ENCODE measurements at places on chromosomes 4 and X.

GRCh38 chr4:15648600-15648999, 6.6 kb downstream of the FBXL5 start:
- DNase-seq, result no peak

GRCh38 chr4:18957716-18958115, 936.2 kb upstream of the LCORL start:
- DNase-seq, result no peak

- peak; percentile 48 for DNase-seq
Observed at GRCh38 chrX:69158166-69158980, 6.9 kb downstream of the PJA1 start.

DNA sequence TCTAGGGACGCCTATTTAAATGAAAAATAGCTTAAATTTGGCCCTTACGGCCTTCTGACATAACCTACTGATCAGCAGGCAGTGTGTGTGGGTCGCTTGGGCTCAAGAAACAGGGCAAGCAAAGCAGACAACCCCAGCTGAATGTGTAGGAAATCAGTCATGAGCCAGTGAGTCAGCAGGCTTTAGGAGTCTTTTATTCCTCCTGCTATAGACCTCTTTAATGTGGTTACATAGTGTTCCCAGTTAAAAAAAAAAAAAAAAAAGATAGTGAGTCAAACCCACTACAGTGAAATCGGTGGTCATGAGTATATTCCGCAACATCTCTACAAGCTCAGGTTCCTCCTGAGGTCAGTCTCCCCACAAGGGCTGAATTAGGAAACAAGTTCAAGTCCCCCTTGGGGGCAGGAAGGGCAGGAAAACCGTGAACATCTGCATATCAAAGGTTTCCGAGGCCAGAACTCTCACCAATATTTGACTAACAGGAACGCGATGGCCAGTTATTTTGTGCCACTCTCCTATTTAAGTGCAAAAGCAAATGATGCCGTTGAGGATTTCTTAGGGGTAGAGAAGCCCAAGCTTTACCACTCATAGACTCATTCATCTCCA, 32.7 kb downstream of the ACSL1 start:
- peak; percentile 84 for DNase-seq

DNA sequence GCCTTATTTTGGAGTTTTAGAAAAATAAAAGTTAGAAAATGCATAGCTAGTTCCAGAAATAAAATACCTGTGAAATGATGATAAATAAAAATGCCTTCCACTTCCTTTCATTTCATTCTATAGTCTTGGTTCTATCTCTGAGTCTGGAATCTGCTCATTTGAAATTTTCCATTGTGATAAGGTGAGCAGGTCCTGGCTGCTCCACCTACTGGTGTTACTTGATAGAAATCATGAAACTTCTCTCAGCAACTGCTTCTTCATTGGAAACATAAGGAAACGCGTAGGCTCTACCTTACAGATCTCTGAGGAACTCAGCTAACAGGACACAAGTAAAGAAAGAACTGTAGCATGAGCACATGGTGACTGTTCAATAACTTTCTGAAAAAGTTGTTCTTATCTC, 141.8 kb downstream of the DCHS2 start:
- no peak for DNase-seq

DNA sequence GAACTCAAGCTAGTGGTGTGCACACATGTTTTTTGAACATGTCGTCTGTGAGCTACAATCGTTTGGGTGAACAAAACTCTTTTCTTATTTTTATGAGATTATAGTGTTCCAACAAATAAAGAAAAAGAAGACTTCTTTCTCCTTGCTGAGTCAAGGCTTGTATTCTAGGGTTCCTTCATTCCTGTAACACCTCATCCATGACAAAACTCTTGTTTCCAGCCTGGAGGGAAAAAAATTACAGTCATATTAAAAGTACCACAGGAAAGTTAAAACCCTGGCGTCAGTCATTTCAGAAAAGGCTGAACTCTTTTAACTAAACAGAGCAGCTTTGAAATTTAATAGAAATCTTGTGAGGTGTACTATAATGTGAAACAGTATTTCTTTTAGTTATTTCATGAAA, 79.2 kb upstream of the BOD1L1 start:
- DNase-seq, result no peak

DNA sequence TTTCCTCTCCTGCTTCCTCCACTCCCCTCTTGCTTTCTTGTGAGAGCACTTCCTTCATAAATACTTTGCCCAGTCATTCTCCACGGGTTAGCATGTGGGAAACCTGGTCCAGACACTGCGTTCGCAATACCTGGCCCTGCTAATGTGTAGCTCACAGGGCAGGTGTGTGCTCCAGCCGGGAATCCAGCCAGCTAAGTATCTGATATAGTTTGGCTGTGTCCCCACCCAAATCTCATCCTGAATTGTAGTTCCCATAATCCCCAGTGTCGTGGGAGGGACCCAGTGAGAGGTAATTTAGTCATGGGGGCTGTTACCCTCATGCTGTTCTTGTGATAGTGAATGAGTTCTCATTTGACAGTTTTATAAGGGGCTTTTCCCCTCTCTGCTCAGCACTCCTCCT, 32.2 kb upstream of the STX18 start:
- no peak for DNase-seq

DNA sequence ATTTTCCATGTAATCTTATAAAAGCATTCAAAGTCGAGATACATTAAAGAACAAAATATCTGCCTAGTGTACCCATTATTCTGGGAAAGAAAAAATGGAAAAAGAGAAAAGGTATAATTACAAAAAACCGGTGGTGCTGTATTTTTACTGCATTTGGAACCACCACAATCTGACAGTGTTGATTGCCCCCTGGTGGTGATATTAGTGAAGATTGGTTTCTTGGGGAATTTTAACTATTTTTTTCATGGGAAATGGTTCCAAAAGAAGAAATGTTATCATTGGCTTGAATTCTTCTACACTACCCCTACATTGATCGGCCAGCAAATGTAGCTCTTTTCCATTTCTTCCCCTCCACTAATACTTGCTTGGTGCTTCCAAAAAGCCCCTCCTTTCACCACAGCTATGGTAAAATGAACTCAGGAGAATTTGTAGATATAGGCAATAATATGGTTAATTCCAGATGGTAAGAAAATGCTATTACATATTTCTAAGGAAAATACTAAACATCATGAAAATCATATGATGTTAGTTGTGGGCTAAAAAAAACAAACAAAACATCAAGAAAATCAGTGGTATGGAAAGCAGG, 50.0 kb downstream of the COX18 start:
- DNase-seq, result peak; percentile 7

GRCh38 chr4:2168469-2169319, 73.2 kb downstream of the HAUS3 start:
- no peak for DNase-seq

- DNase-seq, result no peak
Observed at GRCh38 chr4:123356921-123357320, 39.7 kb upstream of the SPRY1 start.

DNA sequence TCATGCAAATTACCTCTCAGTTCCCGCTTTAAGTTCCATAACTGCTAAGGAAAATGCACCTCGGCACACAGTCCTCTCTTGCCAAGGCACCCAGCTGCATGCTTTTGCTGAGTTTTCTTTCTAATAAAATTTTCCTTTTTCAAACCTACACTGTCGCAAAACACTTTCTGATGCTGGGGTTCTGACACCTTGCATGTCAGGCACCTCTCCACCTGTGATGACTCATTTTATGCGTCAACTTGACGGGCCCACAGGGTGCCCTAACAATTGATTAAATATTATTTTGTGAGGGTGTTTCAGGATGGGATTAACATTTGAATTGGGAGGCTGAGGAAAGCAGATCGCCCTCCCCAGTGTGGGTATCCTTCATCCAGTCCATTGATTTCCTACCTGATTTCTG, 291.0 kb upstream of the STS start:
- no peak for DNase-seq

GRCh38 chrX:129783291-129783713, 3.6 kb downstream of the SASH3 start:
- no peak for DNase-seq

- no peak for DNase-seq
Observed at GRCh38 chr4:10134141-10134540, 17.5 kb upstream of the WDR1 start.

DNA sequence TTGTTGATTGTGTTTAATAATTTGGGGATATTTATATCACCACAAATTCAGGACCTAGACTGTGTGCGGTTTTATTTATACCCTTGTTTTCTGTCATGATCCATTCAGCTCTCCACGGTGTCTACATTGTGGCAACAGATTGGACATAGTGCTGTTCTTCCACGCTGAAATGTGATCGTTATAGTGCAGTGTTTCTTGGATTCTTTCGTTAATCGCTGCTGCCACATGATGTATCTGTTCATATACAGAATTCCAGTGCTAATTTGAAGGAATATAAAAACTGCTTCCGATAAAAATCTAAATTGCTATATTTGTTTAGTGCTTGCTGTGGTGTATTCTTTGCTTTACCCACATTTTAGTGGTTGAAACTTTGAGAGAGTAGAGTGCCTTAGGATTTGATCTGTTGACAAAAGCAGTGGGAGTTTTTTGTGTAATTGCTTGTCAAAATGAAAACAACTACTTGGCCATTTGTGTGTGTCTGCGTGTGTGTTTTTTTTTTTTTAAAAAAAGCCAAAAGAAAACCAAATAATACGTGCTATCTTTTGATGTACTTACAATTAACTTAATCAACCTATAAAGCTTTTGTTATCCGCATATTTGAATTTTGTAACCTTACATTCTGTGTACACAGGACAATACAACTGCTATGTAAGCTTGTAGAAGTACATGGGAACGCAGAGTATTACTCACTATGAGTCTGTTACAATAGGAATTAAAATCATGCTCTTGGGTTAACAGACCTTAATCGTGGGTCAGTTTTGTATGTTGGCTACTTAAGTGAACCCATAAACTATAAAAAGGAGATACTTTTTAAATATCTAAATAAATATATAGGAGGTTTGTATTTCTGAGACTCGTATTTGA, 353.3 kb downstream of the ARHGAP24 start:
- DNase-seq, result no peak

GRCh38 chrX:107676559-107677378, 48.5 kb downstream of the PRPS1 start:
- DNase-seq, result peak; percentile 50

DNA sequence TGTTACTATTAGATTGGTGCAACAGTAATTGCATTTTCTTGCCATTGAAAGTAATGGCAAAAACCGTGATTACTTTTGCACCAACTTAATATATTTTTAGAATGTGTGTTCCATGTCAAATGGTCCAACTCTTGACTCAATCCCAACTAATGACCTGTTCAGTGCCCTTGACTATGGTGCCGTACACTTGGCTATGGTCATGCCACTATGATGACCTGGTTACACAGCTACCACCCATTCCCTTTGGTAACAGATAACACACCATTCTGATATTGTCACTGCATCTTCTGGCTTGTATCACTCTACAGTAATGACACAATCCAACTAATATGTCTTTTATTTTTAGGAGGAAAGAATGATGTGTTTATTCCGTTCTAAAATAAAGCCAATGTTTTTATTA, 469.4 kb downstream of the DMD start:
- no peak for DNase-seq

GRCh38 chr4:38710053-38710452, 46.1 kb downstream of the KLF3 start:
- DNase-seq, result no peak

DNA sequence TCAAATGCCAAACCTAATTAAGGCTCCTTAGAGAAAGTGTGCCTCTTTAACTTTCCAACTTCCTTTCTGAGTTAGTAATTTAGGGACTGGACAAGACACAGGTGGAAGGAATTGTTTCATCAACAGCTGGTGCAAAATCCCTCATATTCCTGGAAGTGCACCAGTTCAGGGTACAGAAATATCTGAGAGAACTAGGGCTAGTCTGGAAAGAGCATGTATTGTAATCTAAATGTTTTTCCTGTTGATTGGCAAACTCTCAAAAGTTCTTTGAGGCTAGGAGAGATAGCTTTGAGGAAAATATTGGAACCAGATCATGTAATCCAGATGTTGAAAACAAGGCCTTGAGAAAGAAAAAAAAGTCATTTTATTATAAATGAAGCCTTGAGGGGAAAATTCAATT, 98.1 kb upstream of the C1GALT1C1 start:
- no peak for DNase-seq
